Cerebellar cortex (tissue), 1 donor: ENCODE measurements at places on chromosomes 11 and 22.
A peak's percentile ranks its signal among the peaks of the same experiment; 100 is the strongest.

DNA sequence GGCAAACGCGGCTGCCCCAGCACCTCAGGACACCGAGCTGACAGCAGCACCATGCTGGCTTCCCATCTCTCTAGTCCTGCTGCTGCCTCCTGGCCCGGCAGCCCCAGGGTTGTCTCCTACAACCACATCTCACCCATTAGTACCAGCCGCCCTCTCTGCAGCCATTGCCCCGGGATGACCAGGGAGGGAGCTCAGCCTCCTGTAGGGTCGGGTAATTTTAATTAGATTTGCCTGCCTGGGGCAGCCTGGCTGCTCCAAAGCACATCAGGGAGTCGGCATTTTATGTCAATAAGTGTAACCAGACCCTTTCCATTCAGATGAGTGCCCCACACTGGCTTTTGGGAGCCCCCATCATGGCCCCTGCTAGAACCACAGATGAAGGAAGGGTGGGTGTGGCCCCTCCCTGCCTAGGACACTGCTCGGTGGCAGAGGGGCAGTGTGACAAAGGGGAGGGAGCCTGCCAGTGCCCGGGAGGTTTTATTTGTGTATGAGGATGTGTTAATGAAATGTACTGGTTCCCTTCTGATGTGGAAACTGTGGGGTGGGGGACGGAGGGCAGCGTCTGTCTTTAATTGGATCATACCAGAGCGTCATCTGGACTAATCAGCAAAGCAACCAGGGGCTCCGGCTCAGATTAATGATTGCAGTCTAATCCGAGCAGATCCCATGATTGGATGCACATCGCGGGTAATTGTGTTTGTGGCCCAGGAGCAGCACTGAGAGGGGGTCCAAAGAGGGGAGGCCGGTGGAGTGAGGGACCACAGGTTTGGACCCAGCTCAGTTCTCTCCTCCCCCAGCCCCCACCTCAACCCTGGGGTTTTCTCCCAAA lies 125.3 kb downstream of the FEZ1 start:
- DNase-seq, result peak; percentile 42

GRCh38 chr22:45087802-45088201 lies 75.9 kb upstream of the NUP50 start:
- DNase-seq, result no peak

DNA sequence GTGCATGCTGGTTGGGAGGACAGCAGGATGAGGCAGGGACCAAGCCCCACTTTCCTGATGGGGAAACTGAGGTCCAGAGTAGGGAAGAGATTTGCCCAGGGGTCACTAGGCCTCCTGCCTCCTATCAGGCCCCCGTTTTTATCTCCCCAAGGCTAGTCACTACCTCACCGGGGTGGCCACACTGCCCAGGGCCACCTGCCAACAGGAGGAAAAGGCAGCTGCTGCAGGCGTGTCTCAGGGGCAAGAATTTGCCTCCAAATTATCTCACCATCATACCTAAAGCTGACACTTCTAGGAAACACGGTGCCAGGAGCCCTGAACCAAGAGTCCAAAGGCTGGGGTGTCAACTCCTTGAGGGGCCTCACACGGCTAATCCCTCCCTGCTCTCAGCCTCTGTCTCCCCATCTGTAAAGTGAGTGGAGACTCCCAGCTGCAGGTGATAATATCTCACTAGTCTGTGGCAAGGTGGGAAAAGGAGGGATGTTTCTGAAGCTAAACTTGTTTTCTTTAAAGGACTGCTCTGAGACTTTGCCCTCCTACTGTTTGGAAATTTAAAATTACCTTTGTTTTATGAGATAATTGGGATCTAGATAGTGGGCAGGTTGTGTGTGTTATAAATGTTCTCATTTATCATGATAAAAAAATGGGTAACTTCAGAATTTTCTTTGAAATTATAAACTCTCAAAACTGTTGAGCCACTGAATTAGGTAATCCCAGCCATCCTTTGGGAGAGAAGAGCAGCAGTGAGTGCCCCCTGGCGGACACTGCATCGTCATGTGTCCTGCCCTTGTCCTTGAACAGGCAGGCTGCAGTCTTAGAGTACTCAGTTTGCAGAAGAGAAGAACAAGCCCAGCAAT lies 60.0 kb downstream of the MYO7A start:
- DNase-seq, result peak; percentile 89

DNA sequence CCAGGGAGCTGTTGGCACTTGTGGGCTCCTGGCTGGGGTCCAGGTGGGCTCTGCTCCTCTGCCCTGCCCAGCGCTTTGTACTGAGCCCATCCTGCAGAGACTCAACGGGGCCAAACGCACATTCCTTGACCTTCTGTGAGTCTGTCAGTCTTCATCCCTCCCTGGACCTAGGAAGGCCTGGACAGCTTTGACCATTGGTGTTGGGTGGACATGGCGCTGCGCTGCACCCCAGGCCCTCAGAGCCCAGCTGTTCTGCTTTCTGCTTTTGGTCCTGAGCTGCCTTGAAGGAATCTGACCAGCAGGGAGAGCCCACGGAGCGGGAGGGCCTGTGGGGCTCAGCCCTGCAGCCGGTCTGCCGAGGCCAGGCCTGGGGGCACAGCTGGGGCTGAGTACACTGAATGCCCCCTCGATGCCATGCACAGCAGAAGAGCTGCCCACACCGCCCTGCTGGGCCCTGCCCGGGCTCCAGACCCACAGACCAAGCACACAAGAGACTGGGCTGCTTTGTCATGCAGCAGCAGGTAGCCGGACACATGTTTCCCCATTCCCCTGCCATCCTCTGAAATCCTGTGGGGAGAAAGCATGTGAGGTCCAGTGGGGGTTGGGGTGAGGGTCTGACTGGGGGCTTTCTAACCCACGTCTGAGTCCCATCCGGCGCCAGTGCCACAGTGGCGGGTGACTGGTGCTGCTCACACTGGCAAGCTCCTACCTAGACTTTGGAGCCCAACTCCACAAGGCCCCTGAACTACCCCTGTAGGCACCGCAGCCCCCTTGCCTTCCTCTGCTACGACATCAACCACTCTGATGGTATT lies 24.1 kb upstream of the CCDC188 start:
- no peak for DNase-seq

DNA sequence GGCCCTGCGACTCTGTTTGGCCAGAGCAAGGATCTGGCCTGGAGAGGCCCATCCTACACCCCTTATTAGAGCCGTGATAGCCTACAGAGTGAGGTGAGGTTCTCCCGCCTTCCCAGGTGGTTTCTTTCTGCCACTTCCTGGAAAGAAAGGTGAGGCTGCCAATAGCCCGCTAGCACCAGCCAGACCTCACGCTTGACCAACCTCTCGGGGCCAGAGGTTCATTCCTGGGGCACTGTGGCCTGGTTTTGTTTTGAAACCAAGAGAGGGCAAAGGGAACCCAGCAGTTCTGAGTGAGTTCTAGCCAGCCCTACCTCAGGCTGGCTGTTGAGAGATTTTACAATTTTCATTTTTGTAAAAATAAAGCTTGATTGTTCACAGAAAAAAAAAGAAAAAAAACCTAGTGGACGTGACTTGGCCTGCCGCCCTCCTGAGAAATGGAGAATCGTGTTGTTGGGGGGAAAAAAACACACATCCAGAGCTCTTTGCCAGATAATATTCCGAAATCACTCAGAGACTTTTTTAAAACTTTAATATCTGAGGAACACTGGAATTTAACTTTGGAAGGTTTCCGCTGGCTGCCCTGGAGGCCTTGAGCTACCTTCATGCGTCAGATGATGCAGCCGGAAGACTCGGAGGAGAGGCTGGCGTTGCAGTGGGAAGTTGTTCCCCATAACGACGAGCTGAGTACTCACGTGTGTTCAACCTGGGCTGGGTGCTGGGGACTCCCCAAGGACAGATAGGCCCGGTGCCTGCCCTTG lies 84.5 kb downstream of the BCR start:
- DNase-seq, result no peak

GRCh38 chr11:42054351-42054900 lies 595.0 kb upstream of the LRRC4C start:
- no peak for DNase-seq

DNA sequence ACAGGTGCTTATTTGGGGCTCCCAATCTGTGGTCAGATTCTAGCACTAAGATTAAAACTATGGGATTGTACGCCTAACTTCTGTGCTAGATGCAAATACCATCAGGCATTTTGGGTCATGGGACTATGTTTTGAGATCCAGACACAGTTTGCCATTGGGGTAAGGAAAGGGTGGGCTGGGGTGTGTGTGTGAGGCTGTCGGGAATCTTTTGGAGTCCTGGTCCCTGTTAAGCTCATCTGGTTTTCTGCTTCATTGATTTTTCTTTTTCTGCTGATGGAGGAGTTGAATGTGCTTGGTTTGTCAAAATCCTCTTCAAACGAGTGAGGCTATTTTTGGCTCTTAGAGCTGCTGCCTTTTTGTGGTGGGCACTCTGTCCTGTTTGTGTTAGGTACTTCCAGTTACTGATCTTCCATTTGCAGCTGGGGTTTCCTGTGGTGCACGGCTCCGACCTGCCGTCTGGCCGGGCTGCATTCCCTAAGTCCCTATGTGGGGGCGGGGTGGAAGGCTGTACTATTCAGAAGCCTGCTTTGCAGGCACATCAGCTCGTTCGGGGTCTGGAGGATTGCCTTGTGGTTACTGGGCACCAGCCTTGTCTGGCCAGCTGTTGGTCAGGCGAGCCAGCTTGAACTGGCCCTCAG lies 2.9 kb downstream of the BCR start:
- peak; percentile 60 for DNase-seq

GRCh38 chr11:126482586-126483108 lies 127.2 kb downstream of the ST3GAL4 start:
- DNase-seq, result no peak

DNA sequence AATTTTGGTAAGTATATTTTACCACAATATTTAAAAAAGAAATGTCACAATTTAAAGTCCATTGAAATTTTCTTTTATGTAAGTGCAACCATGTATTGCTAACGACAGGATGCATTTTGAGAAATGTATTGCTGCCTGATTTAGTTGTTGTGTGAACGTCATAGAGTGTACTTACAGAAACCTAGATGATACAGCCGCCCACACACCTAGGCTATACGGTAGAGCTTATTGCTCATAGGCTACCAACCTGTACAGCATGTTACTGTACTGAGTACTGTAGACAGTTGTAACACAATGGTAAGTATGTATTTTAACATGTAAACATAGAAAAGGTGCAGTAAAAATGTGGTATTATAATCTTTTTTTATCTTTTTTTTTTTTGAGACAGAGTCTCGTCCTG lies 48.1 kb downstream of the CBL start:
- no peak for DNase-seq

GRCh38 chr11:47906066-47906465 lies 57.9 kb upstream of the NUP160 start:
- DNase-seq, result no peak
